ENCODE measurements at places on chromosomes 13 and 19.

DNA sequence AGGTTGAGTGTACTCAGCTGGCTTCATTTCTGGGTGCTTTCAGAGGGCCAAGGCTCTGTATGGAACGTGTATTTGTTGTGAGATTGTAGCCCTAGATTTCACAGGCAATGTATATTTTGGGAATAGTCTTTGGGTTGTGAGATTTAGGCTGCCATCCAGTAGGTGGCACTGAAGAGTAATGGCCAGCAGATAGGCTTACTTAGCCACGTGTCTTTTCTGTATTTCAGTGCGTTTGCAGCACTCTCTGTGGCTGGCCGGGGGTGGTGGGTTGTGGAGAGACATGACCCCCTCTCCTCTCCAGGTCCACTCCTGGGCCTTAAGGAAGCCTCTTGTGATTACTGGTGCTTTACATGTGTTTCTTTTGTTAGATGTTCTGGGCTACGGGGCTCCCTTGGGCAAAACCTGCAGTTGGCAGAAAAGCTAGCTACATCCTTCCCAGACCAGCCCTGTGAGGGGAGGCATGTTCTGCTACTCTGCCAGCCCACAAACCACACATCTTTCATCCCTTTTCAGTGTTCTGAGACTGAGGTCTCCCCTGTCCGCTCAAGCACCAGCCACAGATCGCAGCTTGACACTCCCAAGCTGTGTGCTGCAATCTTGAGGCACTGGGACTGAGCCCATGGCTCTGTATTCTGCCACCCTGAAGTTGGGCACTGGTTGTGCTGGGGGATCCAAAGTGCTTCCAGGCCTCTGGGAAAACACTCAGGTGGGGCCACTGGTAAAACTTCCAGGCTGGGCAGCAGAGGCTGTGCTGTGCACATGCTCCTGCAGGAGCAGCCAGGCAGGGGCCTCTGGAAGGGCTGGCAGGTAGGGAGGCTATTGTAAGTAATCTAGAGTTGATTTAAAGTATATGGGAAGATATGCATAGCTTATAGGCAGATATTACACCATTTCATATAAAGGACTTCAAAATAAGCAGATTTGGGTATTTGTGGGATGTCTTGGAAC lies 1096.8 kb upstream of the PCDH20 start:
- no peaks in the 10 kb centered on the region for H3K27me3 ChIP-seq
- H3K27ac ChIP-seq, result no peak overlapping the region
- H3K4me1 ChIP-seq, result no peaks in the 10 kb centered on the region
- peak; percentile 58 for DNase-seq
- no peaks in the 10 kb centered on the region for H3K36me3 ChIP-seq
- no peak overlapping the region for H3K4me3 ChIP-seq

GRCh38 chr19:33383720-33384292 lies 10.3 kb downstream of the CEBPG start:
- no peak overlapping the region for H3K4me3 ChIP-seq
- H3K4me1 ChIP-seq, result peaks cover 9% of the 10 kb centered on the region
- H3K36me3 ChIP-seq, result peaks cover 50% of the 10 kb centered on the region
- H3K27me3 ChIP-seq, result no peaks in the 10 kb centered on the region
- H3K27ac ChIP-seq, result no peak overlapping the region

DNA sequence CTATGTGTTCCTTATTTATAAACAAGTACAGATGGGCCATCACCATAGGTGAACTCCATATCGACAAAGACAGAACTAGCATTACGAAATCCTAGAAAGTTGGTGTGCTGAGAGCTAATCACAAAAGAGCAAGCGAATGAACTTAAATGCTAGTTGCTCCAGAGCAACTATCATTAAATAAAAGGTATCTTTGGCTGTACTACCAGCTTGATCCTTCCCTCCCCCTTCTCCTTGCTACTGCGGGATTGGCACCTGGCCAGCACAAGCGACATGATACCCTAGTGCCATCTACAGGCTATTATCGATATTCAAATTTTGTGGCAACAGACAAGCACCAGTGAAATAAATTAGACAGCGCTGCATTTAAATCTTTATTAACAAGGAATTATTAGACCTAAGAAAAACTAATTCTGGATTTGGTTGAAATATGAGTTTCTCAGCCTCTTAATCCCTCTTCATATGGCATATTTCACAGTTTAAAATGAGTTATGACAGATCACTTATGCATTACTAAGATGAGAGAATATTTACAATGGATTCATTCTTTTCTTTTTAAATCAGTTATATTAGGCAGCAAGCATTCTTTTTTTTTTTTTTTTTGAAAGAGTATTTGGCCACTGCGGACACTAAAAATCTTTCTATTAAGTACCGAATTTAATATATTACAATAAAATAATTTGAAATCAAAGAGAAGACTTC lies 5.8 kb downstream of the PCDH9 start:
- H3K27me3 ChIP-seq, result no peaks in the 10 kb centered on the region
- no peaks in the 10 kb centered on the region for H3K4me1 ChIP-seq
- no peak overlapping the region for H3K27ac ChIP-seq

- peaks cover 9% of the 10 kb centered on the region for H3K4me1 ChIP-seq
- H3K36me3 ChIP-seq, result no peaks in the 10 kb centered on the region
- DNase-seq, result no peak
- no peaks in the 10 kb centered on the region for H3K27me3 ChIP-seq
- peak overlapping the region; percentile 84 for H3K27ac ChIP-seq
- H3K4me3 ChIP-seq, result peak overlapping the region; percentile 57
Observed at GRCh38 chr19:1566392-1567115, 1.6 kb downstream of the MEX3D start.

DNA sequence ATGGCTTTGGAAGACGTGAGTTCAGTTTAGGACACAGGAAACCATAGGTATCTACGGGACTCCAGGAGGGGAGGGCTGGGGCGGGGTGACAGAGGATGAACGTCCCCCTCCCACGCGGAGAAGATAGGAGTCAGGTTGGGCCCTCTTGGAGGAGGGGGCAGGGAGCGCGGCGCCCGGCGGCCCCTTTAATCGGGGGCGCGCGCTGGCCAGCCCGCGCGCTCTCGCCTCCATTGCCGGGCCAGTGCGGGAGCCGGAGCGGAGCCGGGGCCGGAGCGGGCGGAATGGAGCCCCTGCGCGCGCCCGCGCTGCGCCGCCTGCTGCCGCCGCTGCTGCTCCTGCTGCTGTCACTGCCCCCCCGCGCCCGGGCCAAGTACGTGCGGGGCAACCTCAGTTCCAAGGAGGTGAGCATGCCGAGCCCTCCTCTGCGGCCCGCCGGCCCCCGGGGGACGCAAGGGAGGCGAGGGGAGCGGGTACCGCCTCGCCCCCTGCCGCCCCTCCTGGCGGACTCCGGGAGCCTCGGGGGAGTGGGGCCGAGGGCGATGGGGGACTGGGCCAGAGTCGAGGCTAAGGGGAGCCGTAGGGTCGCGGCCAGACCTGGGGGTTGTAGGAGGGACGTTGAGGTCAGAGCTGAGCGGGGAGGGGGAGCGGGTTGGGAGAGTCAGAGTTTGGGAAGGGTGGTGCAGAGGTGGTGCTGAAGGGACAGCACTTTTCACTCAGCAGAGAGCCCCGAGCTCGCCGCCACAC lies at the start of gene TMEM145:
TMEM145 (plus strand) TSS at position 214 of the 744 bp plus-strand sequence; CDS start at position 282, 68 bp downstream.
- peaks cover 3% of the 10 kb centered on the region for H3K4me1 ChIP-seq
- no peaks in the 10 kb centered on the region for H3K27me3 ChIP-seq
- H3K27ac ChIP-seq, result no peak within 1 kb of the TSS
- H3K36me3 ChIP-seq, result no peaks in the 10 kb centered on the region
- DNase-seq, result no peak
- peak within 1 kb of the TSS; percentile 27 for H3K4me3 ChIP-seq

DNA sequence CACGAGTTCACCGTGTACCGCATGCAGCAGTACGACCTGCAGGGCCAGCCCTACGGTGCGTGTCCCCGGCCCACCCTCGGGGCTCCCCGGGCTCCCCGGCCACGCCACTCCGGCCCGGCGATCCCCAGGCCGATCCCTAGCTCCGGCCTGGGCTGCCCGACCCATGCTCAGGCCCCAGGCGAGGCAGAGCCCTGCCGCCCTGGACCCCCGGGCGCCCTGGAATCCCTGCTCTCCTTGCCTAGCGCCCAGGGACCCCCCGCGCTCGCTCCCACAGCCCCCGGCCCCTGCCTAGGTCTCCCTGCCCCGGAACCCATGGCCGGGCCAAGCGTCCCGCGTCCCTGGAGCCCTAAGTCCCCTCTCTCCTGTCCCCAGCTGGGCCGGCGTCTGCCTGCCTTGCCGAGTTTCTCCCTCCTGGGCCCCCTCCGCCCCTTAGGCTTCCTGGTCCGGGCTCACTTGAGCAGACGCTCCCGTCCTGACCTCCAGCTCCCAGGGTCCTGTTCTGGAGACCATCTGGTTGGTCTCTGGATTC lies 494 bp downstream of the NCLN start:
- no peaks in the 10 kb centered on the region for H3K27me3 ChIP-seq
- no peak for DNase-seq
- peaks cover 1% of the 10 kb centered on the region for H3K36me3 ChIP-seq
- H3K4me3 ChIP-seq, result peak overlapping the region; percentile 89

- H3K4me3 ChIP-seq, result peak within 1 kb of the TSS; percentile 35
- H3K4me1 ChIP-seq, result peaks cover 5% of the 10 kb centered on the region
- H3K27me3 ChIP-seq, result peaks cover 28% of the 10 kb centered on the region
- H3K27ac ChIP-seq, result no peak within 1 kb of the TSS
- DNase-seq, result no peak
Observed at GRCh38 chr13:94712287-94712811, at the start of gene SOX21. Gene SOX21 (minus strand): TSS chr13:94712545. CDS start chr13:94712049, 496 bp downstream.

DNA sequence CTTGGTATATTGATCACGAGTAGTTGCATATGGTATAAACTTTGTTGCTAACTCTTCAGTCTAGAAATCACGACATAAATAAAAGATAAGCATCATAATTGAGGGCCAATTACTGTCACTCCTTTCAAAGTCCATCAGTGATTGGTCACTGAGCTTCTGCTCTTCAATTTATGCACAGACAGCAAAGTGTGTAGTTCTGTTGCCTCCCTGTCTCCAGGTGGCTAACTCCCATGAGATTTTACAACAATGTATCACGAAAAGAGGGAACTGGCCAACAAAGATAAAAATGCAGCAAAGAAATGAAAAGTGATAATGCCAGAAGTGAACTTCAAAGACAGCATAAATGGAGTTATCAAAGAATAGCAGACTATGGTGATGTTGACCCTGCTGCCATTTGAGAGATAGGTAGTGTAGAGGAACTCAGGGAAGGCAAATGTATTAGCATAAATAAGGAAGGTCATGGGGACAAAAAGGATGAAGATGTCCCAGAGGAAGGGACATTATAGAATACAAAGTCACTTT lies 12.7 kb upstream of the TNFSF14 start:
- no peaks in the 10 kb centered on the region for H3K4me1 ChIP-seq
- H3K4me3 ChIP-seq, result no peak overlapping the region
- no peak for DNase-seq
- H3K27me3 ChIP-seq, result no peaks in the 10 kb centered on the region
- no peak overlapping the region for H3K27ac ChIP-seq

GRCh38 chr19:42563352-42564210 lies 31.1 kb downstream of the CEACAM8 start:
- no peaks in the 10 kb centered on the region for H3K36me3 ChIP-seq
- peaks cover 7% of the 10 kb centered on the region for H3K4me1 ChIP-seq
- DNase-seq, result no peak
- H3K27me3 ChIP-seq, result no peaks in the 10 kb centered on the region
- no peak overlapping the region for H3K4me3 ChIP-seq
- peak overlapping the region; percentile 22 for H3K27ac ChIP-seq

Data from ascending aorta (tissue), 2 donors.